ENCODE measurements at places on chromosomes 6 and 20.
A peak's percentile ranks its signal among the peaks of the same experiment; 100 is the strongest.

- no peak for DNase-seq
Measured at GRCh38 chr20:10795286-10796026, 121.7 kb upstream of the JAG1 start.

DNA sequence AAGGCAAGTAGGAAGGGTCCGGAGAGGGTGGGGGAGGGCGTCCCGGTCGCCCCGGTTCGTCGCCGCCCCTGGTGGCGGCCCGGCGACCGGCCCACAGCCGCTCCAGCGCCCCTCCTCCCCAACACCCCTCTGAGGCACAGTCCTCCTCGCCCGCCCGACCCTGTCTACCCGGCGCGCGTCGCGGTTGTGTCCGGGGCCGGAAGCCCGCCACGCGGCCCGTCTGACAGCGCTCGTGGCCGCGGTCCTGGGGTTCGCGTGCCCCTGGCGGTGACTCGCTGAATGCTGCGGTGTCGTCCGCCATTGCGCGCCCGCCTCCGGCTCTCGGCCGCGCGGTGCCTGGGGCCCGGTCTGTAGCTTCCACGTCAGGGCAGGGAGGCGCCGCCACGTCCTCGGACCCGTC is 335.3 kb upstream of the DEFB115 start:
- no peak for DNase-seq

DNA sequence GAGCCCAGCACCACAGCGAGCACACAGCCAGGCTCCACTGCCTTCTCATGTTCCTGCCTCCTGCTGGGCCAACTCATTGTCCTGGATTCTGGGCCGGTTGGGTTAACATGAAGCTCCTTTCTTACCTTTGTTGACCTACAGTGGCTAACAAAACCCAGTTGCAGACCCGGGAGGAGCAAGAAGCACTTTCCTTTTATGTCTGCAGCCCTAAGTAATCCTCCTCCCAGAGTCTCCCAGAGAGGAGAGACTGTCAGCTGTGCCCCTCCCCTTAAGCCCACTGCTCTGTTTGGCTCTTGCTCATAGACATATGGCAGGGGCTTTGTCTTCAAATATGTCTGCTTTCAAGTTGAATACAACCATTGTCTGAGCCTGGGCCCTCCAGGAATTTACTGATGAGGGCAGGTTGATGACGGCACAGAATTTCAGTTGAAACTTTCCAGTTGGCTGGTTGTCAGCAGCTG is 55.2 kb downstream of the PSMB1 start:
- no peak for DNase-seq

- no peak for DNase-seq
Measured at GRCh38 chr6:140209775-140210174, 835.3 kb upstream of the CITED2 start.

GRCh38 chr20:61746781-61747180 is 318.9 kb downstream of the TAF4 start:
- DNase-seq: no peak

GRCh38 chr6:108253241-108253640 is 7.6 kb downstream of the SNX3 start:
- no peak for DNase-seq

DNA sequence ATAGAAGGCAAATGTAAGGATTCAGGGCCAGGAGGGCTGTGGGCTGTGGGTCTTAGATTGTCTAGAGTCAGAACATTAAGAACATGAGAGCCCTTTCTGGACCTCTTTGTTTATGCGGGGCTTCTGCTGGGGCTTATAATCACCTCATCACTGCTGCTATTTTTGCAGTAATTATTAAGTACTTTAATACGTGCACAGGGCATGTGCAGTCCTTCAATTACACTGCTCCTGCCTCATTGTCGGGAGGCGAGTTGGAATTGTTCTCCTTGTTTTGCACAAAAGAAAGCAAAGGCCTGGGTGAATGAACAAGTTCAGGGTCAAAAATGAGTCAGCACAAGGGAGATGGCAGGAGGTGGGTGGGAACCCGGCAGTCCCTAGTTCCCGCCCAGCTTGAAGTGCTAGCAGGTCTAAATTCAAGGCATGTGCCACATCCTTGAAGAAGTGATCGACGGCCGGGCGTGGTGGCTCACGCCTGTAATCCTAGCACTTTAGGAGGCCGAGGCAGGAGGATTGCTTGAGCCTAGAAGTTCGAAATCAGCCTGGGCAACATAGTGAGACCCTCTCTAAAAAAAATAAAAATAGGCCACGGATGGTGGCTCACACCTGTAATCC is 34.4 kb upstream of the PTPN1 start:
- no peak for DNase-seq

DNA sequence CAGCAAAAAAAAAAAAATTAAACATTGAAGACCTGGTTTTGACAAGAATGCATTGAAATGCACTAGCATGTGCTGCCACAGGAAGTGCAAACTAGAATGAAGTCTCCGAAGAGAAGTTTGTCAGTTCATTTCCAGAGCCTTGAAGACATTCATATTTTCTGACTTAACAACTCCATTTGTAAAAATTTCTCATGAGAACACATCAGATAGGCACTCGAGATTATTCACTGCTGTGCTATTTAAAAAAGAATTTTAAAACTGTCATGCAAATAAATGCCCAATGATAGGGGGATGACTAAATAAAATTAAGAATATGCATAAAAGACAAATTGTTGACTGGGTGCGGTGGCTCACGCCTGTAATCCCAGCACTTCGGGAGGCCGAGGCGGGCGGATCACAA is 394.6 kb upstream of the JARID2 start:
- DNase-seq: no peak

GRCh38 chr6:49552596-49552995 is 2.1 kb downstream of the C6orf141 start:
- no peak for DNase-seq

DNA sequence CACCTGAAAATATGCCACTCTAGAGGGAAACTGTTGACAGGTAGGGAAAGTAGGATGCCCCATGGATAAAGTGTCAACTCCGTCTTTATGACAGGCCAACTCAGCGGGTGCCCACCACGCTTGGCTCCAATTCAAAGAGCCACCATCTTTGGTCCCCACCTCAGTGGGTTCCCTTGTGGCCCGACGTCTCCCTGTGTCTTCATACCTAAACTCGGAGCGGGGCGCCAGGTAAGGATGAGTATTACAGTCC is 277 bp downstream of the MDC1 start:
- DNase-seq: no peak

DNA sequence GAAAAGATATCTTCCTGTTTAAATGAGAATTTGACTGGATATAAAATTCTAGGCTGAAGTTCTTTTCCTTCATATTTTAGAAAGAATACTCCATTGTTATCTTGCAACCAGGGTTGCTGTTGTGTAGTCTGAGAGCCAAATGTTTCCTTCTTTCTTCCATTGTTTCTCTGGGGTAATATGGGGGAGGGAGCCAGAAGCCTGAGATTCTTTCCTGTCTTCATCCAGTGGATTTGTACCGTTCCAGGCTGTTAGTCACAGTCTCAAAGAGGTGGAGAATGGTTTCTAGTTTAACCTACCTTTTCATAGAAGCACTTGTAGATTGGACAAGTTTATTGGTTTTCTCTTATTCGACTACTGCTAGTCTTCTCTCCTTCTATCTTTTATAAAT is 6.1 kb upstream of the ULBP3 start:
- no peak for DNase-seq

- no peak for DNase-seq
Measured at GRCh38 chr20:45470937-45471336, 1.4 kb downstream of the WFDC2 start.

DNA sequence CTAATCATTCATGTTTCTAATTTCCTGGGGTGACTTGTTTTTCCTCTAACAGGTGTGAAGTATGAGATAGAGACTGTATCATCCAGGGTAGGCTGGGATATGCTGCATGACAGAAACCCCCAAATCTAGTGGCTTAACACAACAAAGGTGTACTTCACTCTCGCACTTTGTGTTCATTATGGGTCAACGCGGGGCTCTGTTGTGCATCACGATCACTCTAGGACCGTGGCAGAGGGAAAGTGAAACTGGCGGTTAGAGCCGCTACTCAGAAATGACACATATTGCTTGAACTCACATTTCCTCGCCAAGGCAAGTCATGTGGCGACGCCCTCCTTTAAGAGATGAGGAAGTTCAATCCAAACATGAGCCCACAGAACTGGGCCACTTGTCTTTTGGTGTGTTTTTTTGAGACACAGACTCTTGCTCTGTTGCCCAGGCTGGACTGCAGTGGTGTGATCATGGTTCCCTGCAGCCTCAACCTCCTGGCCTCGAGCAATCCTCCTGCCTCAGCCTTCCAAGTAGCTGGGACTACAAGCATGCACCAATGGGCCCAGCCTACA is 41.3 kb downstream of the PCNA start:
- peak; percentile 50 for DNase-seq

DNA sequence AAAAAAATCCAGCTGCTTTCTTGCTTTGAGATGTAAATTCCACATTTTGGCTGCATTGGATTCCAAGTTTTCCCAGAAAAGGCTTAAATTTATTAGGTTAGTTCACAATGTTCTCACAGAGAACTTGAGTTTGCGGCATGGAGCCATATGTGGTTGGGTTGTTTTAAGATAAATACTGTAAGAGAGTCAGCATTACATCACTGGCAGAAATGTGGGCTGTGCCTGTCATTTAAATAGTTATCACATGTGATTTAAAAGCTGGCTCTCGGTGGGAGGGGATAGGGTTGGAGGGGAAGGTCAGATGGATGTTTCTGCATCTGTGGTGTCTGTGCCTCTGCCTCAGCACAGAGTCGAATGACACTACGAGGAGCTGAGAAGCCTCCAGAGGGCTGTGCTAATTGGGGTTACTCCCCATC is 73.8 kb upstream of the SCP2D1 start:
- no peak for DNase-seq

DNA sequence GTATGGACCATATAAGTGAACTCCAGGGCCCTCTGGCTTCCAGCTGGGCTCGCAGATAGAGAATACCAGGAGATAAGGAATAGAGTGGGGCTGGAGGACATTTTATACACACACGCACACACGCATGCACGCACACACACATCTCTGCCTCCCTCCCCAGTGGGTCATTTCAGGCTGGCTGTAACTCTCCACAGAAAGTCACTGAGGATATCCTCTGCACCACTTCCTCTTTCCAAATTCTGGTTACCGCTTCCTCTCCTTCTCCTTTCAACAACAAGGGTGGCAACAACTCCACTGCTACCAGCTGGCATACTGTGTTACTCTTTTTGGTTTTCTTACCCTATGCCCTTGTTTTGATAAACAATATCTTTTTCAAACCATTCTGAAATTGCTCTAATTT is 280.2 kb downstream of the COL12A1 start:
- no peak for DNase-seq

DNA sequence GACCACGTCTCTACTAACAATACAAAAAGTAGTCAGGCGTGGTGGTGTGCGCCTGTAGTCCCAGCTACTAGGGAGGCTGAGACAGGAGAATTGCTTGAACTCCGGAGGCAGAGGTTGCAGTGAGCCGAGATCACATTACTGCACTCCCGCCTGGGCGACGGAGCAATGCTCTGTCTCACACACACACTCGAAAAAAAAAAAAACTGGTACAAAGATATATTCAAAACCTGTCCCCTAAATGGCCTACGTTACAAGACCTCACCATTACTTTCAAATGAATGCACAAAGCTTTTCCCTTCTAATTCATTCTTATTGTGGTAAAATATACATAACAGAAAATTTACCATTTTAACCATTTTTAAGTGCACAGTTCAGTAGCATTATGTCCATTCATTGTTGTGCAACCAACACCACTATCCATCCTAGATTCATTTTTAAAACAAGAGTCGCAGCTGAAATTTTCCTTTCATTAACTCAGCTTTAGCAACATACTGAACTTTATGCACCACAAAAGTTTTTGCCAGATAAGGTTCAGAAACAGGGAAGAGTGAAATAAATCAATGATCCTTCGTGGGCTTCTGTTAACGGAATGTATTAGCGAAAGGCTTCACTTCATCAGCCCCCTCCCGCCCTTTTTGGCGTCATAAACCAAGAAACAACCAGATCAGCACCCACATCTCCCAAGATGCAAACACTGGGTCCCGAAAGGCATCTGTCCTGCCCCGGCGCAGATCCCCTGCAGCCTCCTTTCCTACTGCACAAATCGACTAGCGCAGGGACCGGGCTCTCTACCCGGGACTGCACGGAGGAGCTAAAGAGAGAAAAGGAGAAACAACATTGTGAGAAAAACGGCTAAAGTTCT is 825 bp upstream of the FAM135A start:
- no peak for DNase-seq

DNA sequence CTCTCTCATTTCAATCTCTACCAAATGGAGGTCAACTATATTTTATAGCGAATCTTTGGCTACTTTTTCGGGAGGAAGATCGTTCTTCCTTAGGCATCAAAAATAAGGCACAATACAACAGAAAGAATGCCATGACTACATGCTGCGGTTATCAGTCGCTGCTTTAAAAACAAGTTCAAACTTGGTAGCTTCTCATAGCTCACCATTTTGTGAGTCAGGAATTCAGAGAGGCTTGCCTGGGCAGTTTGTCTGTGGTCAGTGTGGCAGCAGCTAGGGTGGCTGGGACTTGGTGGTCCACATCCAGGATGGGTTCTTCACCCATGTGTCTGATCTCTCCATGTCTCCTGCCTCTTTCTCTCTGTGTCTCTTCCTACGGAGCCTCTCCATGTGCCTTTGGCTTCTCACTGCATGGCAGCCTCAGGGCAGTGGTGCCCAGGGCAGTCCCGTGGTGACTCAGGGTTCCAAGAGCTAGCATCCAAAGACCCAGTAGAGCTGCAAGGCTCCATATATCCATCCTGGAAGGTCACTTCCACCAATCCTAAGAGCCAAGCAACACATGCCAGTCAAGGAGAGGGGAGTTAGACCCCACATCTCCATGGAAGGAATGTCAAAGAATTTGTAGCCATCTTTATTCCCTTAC is 10.4 kb downstream of the SCML4 start:
- DNase-seq: no peak

- no peak for DNase-seq
Measured at GRCh38 chr6:121853686-121854085, 418.2 kb downstream of the GJA1 start.

DNA sequence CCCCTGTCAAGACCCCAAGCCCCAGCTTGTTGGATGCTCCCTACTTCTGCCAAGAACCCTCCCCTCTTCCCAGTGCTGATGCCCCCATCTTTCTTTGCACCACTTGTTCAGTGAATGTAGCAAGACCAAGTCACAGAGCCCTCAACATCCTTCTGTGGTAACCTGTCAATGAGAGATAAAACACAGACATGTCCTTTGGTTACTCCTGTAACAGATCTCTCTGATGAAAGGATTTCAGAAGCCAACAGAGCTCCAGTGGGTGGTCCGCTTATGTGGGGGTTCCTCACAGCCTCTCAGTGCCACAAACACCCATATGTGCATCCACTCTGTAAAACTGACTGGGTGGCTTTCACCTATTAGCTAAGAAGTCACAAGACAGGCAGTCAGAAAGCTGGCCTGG is 93.2 kb upstream of the CST7 start:
- no peak for DNase-seq

All from activated T-helper 1 cell treated with anti-CD3 and anti-CD28 coated beads, Interleukin-2, amount 50 U/mL, for 16 hours (primary cell).